Activated naive CD4-positive, alpha-beta T cell treated with anti-CD3 and anti-CD28 coated beads, Interleukin-2, amount 50 U/mL, for 72 hours (primary cell): ENCODE measurements at places on chromosomes 5 and 9. TPM values are rescaled to one million over a fixed set of nuclear protein-coding genes. Genes with fewer than 3 reads are reported as not detected.
A peak's percentile ranks its signal among the peaks of the same experiment; 100 is the strongest.

DNA sequence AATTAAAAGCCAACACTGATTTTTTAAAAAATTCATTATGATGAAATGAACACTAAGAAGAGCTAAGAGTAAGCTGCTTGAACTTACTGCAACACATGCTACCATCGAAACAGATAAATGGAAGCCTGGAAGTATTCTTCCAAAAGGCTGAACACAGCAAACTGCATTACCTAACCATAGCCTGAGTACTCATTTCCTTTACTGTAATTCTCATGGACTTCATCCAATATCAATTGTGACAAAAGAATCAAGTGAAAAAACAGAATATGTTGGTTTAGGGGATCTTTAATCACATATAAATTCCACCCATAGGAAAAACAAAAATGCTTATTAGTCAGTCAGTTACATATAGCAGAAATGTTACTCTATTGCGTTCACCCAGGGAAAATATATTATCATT lies 68.5 kb downstream of the DROSHA start:
- DNase-seq: no peak

DNA sequence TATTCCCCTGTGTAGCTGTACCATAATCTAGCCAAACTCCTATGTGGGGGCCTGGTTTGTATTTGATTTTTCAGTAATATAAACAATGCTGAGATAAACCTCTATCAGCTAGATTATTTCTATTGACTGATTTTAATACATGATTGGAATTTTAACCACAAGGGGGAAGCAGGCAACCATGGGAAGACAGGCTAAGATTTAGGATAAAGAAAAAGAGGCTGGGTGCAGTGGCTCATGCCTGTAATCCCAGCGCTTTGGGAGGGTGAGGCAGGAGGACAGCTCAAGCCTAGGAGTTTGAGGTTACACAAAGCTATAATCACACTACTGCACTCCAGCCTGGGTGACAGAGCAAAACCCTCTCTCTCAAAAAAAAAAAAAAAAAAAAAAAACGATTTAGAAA lies 18.1 kb upstream of the GPX3 start:
- DNase-seq: no peak

DNA sequence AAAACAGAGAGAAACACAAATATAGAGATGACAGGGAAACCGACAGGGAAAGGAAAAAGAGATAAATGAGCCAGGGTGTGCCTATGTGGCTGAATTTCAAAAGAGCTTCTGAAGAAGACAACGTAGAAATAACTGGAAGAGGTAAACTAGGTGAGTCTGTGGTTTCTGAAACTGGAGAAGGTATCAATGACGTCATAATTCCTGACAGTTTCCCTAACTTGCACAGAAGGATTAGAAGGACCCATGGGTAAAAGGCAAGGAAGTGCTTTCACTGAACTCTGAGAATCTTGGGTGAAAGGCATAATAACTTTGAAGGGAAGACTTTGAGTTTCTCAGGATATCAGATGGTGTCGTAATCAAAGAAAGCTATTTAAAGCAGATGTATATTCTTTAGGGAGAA lies 790.8 kb upstream of the NUDT12 start:
- no peak for DNase-seq

- peak; percentile 19 for DNase-seq
These were observed 33.9 kb downstream of the SH3PXD2B start for GRCh38 chr5:172420235-172420939.

DNA sequence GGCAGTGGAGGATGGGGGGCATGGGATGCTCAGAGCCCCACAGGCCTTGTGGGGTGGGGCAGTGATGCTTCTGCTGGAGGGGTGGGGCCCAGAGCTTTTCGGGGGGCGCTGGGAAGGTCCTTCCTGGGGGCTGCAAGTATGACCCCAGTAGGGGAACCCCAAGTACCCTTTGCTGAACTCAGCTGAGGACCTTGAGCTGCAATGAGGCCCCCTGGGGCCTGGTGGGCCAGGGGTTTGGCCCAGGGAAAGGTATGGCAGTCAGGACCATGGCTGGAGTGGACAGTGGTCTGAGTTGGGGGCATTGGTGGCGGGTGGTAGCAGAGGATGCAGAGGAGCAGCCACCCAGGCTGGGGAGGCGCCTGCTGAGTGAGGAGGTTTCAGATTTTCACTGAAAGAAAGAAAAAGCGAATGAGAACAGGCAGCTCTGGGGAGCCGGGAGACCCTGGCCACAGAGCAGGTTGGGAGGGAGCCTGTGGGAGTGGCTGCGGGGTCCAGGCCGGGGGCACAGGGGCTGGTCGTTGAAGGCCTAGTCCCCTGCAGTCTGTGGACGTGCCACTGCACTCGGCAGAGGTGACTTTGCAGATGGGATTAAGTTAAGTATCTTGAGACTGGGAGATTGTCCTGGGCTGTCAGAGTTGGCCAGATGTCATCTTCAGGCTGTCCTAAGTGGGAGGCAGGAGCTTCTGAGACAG lies 19.2 kb downstream of the WNK2 start:
- DNase-seq: no peak

IFNA7 gene
- not detected for total RNA-seq

C1QTNF3 gene
- 2.7 TPM for total RNA-seq

TPD52L3 gene
- not detected for total RNA-seq
